ENCODE measurements at places on chromosomes 12 and 14.

GRCh38 chr14:92880851-92881250 lies 42.1 kb upstream of the CHGA start:
- DNase-seq: no peak

DNA sequence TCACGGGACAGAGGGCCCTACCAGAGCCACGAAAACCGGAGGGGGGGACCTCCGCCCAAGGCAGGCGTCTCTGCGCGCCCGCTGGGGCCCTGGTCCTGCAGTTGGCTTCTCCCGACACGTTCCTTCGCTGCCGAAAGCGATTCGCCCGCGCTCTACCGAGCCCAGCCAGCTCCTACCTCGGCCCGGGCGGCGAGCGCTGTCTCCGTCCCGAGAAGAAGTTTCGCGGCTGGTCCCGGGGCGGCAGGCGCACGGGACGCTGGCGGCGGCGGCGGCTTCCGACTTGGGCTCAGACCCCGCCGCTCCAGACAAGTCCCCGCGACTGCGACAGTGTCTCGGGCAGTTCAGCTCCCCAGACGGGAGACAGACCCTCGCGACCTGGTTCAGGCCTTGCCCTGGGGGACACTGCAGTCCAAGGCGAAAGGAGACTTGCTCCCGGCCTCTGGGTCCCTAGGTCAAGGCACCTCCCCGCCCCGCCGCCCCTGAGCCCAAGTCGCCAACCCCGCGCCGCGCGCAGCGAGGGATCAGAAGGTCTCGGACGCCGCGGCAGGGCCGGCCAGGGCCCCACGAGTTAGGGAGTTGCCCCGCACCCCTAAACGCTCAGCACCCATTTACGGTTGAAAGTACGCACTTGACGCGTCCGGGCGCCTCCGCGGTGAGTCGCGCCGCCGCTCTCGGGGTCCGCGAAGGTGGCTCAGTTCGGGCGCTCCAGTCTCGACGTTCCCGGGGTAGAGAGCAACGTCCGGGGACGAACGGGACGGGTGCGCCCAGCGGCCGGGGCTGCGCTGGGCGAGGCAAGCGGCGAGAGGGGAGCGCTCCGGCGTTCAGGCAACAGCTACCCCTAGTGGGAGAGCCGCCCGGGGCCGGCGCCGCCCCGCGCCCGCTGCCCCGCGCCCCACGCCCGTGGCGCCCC lies 1.4 kb upstream of the DIO3 start:
- DNase-seq: no peak

- DNase-seq: no peak
Observed at GRCh38 chr14:72582582-72582981, 311.3 kb downstream of the DPF3 start.

DNA sequence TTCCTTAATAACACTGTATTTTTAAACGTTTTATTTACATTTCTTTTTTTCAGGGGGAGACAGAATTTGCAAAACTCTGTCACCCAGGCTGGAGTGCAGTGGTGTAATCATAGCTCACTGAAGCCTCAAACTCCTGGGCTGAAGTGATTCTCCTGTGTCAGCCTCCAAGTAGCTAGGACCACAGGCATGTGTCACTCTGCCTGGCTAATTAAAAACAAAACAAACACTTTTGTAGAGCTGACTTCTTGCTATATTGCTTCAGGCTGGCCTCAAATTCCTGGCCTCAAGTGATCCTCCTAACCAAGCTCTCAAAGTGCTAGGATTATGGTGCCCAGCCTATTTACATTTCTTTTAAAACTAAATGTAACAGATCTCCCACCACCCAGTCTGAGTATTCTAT lies 12.7 kb downstream of the CPSF6 start:
- no peak for DNase-seq

DNA sequence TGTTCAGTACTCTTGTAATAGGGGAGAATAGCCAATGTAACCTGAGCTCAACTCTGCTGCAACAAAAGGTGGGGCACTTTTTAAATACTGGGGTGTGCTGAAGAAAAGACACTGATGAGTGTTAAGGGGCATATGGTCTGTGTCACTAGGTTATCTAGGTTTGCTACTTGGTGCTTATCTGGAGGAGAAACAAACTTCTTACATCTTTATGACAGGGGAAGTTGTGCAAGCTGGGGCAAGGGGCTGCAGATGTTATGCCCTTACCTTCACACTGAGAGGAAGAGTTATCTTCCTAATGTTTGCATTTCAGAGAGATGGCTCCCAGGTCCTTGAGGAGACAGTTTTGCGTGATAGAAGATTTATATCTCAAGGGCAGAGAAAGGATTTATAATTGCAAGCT lies 90.9 kb upstream of the PKP2 start:
- DNase-seq: no peak

DNA sequence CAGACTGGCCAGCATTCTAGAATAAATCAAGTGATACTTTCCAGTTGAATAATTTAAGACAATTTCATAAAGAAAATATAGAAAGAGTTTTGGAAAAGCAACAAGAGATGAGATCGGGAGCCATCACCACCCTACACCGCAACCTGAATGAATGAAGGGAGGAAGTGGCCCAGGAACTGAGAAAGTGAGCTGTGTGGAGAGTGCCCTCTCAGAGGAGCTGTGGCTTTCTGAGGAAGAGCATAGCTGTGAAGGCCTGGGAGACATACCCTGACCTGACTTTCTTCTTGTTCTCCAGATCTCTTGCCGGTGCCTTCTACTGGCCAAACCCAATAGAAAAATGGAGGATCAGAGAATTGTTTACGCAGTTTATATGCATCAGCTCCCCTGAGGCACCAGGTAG lies 79.3 kb upstream of the TSPAN8 start:
- no peak for DNase-seq

GRCh38 chr14:22381408-22381760 lies 207.6 kb downstream of the DAD1 start:
- no peak for DNase-seq

DNA sequence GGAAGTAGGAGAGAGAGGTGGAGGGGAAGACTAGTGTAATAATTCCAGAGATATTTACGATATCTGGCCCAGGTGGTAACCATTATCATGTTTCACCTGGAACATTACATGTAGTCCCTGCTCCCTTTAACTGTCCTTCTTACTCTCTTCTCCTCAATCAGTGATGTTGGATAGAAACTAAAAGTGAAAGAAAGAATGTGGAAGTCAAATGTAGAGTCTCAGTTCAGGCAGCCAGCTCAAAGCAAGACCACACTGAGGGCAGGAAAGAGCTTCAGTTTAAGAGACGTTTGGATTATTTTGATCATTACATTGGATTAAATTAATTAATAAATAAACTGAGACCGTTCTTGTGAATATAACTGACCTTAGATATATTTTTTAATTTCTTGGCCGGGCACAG lies 594.4 kb downstream of the FLRT2 start:
- DNase-seq: no peak

GRCh38 chr12:4106621-4107020 lies 166.9 kb upstream of the CCND2 start:
- DNase-seq: no peak

- DNase-seq: no peak
Observed at GRCh38 chr14:21069388-21070082, 569 bp upstream of the ARHGEF40 start.

DNA sequence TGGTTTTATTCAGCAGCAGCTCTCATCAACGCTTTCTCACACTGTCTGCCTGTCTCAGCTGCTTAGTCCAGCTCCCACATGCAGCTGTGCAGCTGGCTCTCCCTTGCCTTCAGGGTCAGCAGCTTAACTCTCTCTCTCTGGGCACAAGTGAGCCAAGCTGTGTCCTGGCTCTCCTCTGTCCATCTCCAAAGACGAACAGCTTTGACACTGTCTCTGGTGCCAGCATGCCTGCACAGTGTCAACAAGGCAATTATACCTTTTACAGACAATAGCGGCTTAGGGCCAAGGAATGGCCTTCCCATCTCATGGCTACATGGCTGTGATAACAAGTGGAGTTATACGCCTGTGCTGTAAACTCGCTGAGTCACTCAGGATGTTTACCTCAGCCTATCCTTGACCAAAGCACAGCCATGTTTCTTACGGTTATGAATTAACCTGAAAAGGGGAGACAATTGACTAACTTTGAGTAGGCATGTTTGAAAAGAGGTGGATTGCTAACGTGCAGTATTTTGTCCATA lies 38.4 kb upstream of the MANSC4 start:
- no peak for DNase-seq

GRCh38 chr14:35877276-35877675 lies 51.1 kb downstream of the BRMS1L start:
- no peak for DNase-seq

DNA sequence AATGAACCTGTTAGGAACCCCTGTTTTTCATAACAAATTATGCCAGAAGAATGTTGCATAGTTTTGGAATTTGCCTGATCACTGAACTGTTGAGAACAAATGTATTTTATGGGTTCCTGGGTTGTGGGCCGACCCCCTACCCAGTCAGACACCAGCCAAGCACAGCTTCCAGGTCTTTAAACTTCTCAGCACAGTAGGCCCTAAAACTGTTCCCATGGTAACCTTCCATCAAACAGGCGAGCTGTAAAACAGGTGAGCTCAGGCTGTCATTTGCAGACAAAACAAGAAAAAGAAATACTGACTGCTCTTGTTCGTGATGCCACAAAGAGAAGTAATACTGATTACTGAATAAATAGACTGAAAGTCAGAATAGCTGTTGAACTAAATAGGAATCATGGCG lies 147.0 kb downstream of the PTPRO start:
- DNase-seq: no peak

DNA sequence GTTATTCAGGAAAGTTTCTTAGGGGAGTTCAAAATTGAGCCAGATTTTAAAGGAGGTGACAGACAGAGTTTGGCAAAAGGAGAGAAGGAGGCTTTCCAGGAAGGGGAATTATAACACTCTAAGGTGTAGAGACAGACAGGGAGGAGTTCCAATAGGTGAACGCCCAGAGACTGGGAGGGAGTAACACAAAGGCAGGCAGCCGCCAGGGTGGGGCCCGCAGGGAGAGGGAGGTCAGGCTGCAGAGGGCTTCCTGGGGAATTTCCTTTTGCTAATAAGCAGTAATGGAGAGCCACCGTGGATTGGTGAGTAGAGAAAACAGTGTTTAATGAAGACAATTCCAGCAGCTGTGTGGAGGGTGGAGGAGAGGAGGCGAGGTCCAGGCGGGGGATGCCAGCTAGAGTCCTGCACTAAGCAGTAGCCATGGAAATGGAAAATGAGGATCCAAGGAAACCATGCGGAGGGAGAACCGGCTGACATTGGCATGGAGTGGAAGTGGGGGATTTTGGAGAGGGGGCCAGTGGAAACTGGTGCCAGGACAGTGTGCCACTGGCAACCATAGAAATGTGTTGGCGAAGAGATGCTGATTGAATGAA lies 22.2 kb downstream of the GRIN2B start:
- no peak for DNase-seq

GRCh38 chr14:94143239-94143638 lies 13.8 kb upstream of the IFI27L2 start:
- DNase-seq: no peak

DNA sequence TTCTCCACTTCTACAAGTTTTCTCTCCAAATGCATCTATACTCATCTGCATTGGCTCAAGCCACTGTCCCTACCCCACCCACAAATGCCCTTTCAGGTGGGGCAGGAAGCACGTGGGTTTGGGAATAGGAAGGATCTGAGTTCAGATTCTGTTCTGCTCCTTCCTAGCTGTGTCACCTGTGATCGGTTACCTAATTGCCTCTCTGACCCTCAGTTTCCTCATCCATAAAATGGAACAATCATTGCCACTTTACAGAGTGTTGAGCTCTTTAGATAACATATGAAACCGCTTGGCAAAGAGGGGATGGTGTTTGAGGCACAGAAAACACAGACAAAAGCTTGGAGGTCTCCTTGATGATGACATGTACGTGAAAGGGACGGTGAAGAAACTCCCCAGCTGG lies 34.5 kb downstream of the FOXN3 start:
- no peak for DNase-seq

- DNase-seq: no peak
Observed at GRCh38 chr12:89213139-89213538, 139.2 kb downstream of the DUSP6 start.

DNA sequence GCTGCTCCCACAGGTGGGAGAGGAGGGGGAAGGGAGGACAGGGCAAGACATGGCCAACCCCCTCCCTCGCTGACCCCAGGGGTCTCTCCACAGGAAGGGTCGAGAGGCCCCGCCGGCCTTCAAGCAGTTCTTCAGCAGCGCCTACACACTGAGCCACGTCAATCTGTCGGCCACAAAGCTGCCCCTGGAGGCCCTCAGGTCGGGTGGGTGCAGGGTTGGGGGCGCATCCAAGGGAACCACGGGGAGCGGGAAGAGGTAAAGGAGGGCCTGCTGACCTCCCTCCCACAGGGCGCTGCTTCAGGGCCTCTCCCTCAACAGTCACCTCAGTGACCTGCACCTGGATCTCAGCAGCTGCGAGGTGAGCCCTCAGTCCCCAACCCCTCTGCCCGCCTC lies 6.1 kb downstream of the CARMIL3 start:
- DNase-seq: no peak

DNA sequence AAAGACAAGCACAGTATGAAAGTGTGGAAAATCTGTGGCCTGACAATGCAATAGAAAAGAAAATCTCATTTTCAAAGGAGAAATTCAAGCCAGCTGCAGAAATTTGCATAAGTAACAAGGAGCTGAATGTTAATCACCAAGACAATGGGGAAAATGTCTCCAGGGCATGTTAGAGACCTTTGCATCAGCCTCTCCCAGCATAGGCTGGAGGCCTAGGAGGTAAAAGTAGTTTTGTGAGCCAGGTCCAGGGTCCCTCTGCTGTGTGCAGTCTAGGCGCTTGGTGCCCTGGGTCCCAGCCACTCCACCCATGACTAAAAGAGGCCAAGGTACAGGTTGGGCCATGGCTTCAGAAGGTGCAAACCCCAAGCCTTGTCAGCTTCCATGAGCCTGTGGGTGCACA lies 58.3 kb downstream of the TESPA1 start:
- DNase-seq: no peak

- no peak for DNase-seq
Observed at GRCh38 chr14:37437490-37437889, 157.6 kb downstream of the FOXA1 start.

DNA sequence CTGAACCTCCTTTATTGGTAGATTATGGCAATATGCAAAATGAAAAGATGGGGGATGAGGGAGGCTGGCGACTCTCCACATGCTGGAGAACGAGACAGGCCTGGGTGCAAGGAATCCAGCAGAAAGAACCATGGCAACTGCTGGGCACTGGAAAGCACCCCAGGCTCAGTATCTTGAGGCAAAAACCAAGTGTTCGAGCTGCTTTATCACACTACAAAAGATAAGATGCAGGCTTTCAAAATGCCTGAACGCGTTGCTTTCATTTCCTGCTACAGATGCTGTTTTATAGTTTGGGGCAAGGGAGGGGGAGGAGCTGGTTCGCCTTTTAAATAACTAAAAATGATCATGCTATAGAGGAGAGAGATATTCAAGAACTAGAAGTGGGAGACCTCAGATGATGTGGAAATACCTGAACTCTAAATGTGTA lies 38.9 kb downstream of the NIN start:
- no peak for DNase-seq

GRCh38 chr12:52603314-52603713 lies 2.1 kb upstream of the KRT72 start:
- no peak for DNase-seq

All from stimulated activated CD8-positive, alpha-beta memory T cell treated with anti-CD3 and anti-CD28 coated beads, Interleukin-15, amount 100 ng/mL, for 24 hours (primary cell).